ENCODE measurements at places on chromosomes 4 and X.

- no peak for DNase-seq
Observed at GRCh38 chr4:53855581-53856250, 208.7 kb downstream of the CHIC2 start.

- DNase-seq = peak; percentile 70
Observed at GRCh38 chr4:41611881-41612871, 74.2 kb downstream of the LIMCH1 start.

- DNase-seq = no peak
Observed at GRCh38 chr4:152172146-152172545, 363.7 kb downstream of the FBXW7 start.

DNA sequence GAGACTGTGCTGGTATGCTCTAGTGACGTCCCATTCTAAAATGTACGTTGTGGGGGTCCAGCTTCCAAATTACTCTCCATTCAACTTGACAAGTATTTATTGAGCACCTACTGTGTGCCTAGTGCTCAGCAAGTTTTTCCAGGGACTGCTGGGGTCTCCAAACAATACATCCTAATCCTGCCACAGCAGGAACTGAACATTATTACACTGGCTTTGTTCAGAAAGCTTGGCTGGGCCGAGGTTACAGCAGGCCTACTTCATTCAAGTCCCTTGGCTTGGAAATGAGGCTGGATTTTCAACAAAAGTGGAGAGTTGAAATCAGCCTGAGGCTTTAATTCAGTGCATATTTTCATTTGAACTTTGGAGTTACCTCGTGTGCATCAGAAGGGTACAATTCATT, 78.0 kb downstream of the GUCY2F start:
- DNase-seq = no peak

- no peak for DNase-seq
Observed at GRCh38 chrX:120402369-120402768, 40.5 kb downstream of the ATP1B4 start.

DNA sequence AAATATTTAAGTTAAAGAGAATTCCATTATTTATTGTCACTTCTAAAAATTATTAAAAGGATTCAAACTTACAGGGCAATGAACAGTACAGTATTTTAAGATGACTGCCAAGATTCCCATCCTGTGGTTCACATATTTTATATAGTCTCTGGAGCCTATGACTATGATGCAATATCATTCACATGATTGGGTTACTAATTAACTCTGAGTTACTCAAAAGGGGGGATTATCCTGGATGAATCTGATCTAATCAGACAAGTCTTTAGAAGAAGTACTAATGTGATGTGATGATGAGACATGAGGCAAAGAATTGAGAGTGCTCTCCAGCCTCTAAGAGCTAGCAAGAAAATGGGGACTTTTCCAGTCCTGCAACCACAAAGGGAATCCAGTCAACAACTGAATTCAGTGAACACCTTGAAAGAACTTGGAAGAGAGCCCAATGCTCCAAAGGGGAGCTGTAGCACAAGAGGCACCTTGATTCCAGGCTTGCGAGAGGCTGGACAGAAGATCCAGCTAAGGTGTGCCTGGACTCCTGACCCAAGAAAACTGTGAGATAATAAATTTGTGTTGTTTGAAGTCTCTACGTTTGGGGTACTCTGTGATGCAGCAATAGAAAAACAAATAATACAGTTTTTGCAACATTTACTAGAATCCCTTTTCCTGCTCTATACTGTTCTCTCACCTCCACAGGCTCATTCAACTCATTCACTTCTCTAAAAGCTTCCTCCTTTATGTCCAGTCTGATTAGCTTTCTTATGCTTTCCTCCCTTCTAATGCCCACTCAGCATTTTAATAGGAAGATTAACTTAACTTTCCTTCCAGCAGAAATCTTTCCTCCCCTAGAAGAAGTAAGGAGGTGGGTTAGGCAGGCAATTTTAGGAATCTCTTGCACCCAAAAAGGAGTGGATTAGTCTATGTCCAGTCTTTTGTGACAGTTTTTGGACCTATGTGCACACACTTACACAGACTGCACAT, 133.8 kb upstream of the LCORL start:
- no peak for DNase-seq

DNA sequence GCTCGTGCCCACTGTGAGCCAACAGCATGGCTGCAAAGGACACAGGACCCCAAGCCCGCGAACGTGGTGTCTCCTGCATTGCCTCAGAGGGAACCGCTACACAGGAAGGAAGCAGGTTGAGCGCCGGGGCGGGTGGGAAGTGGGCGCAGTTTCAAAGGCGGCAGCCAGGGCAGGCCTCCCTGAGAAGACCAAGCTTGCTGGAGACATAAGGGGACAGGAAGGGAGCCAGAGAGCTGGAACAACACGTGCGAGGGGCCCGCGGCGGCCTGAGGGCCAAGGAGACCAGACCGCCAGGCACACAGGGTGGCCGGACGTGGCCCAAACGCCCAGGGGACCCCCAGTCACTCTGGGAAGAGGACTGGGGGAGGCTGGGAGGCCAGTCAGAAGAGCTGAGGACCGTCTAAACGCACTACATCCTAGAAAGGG, 32.0 kb downstream of the CTBP1 start:
- DNase-seq = no peak

DNA sequence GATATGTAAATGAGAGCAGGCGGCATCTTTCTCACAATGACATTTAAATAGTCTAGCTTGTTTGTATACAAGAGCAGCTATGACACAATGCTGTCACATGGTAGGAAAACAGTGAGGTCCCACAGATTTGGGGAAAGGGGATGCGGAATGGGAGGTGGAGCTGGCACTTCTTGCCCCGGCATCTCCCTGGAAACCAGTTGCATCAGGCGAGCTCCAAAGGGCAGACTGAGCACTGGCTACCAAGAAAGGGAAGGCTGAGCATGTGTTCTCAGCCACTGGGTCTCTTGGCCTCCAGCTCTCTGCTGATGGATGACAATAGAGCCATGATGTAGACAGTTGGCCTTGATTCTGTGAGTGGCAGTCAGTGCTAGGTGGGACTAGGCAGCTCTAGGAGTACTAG, 109.0 kb downstream of the UCHL1 start:
- DNase-seq = no peak

GRCh38 chr4:156293657-156294297, 340.1 kb upstream of the CTSO start:
- no peak for DNase-seq

GRCh38 chr4:85081196-85081595, 114.7 kb upstream of the WDFY3 start:
- DNase-seq = no peak

GRCh38 chrX:141220342-141221008, 21.8 kb downstream of the SPANXC start:
- no peak for DNase-seq

DNA sequence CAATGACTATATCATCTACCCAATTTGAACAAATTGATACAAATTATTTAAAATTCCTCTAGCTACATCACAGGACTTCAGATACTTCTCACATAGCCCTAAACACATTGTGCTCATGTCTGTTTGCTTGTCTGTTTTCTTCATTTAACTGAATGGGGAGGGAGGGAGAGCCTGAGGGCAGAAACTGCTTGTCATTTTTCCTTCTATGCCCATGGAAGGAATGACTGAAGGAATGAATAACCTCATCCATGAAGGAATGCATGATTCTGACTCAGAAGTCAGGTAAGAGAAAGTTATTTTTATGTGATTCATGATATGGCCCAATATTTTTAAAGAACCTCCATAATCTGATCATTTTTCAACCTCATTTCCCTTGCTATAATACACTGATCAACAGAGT, 418.0 kb upstream of the PITX2 start:
- no peak for DNase-seq

GRCh38 chr4:144831971-144832370, 186.0 kb downstream of the HHIP start:
- DNase-seq = no peak

- DNase-seq = no peak
Observed at GRCh38 chr4:157096439-157096838, 20.5 kb downstream of the GLRB start.

DNA sequence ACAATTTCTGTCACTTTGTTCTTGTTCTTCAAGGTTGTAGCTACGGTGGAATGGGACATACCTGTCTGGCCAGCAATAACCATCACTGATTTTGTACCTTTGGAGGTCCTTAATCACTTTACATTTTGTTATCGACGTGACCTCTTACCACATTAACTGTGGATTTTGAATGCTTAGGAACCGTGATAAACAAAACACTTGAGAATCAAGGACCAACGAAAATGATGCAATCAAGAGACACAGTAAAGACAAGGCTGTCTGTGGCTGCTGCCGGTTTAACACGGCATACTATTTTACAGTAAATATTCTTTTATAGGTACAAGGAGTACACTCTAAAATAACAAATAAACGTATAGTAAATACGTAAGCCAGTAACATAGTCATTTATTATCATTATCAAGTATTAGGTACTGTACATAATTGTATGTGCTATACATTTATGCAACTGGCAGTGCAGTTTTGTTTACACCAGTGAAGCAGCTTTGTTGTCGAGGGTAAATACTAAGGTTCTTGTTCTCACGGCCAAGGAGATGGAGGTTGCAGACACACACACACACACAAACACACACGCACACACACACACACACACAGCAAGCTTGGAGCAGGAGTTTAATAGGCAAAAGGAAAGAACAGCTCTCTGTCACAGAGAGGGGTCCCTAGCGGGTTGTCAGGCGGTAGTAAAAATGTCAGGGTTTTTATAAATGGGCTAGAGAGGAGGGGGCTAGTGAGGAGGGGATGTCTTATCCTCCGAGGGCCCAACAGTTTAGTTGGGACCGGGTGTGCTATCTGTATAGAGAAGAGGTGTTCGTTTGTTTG, 194.7 kb upstream of the CXorf51B start:
- DNase-seq = no peak

DNA sequence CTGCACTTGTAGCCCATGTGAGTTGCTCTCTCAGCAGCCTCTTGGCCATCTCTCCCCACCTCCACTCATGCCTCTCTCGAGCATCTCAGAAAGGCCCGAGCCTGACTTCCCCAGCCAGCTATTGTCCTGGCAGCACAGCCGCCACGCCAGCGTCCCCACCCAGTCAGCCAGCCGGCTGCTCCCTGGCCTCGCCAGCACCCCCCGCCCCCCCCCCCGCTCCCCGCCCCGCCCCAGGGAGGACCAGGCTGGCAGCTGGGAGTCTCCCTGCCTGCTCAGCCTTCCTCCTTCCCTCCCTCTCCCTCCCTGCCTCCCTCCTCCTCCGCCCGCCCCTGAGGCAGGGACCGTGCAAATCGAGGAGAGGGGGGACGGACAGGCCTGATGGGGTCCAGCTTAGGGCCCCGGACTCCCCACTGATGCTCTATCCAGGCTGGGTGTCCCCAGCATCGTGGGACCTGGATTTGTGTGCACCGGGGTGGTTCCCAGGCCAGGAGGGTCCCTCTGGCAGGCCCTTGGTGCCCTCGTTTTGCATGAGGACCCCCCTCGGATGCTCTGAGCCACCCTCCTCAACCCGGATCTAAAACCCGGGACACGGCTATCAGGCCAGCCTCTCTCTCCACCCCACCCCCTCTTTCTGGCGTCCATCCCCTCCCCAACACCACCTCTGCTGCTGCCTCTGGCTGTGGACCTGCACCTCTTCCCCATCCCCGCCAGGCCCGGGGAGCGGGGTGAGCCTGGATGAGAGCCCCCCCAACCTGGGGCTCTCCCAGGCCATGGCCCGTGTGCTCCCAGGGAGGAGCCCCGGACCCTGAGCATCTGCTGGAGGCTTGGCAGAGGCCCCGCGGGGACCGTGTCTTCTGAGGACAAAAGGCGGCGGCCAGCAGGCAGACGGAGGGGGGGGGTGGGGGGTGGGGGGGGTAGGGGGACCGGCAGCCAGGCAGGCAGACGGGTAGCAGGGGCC, at the start of gene GPR173:
GPR173 (plus strand) TSS at position 621 of the 958 bp plus-strand sequence. CDS start 27,833 bp downstream, outside the sequence.
- DNase-seq = peak; percentile 84

GRCh38 chr4:110414561-110414920, 61.4 kb upstream of the ENPEP start:
- DNase-seq = no peak

DNA sequence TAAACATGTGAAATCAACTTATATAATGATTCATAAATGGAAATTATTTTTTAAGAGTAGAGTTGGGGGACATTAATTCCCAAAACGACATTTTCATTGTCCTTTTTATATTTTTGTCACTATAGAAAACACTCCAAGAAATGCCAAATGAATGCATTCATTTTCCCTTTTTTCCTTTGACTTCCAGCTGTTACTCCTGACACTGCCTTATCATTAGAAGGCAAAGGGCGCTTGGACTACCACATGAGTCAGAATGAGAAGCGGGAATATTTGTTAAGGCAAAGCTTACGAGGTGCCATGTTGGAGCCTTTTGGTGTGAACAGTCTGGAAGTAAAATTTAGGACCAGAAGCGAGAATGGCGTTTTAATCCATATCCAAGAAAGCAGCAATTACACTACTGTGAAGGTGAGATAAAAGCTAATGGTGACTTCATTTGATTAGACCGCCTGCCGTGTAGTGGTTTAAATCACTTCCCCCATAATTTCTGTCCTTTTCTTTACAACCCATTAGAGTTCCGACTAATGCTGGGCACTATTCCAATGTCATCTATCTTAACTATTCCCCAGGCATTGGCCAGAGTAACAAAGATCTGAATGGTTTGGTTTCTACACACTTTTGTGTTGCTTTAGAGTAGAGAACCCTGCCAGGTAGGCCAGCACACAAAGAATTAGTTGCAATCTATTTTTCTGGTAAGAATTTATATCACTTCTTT, 166.7 kb downstream of the FAT4 start:
- no peak for DNase-seq

DNA sequence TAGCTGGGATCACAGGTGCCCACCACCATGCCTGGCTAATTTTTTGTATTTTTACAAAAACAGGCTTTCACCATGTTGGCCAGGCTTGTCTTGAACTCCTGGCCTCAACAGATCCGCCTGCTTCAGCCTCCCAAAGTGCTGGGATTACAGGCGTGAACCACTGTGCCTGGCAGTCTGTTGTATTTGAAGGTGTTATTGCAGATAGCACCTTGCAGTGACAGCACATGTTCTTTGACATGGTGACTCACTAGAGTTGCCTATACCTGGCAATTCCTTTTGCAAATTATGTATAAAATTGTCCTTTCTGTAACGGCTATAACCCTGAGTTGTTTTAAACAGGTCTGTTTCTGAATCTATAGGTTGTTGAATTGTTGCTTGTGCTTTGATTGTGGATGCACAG, 7.9 kb downstream of the OGT start:
- DNase-seq = no peak

GRCh38 chr4:139460565-139460964, 6.6 kb downstream of the RAB33B start:
- DNase-seq = no peak

- DNase-seq = no peak
Observed at GRCh38 chr4:145565328-145565727, 53.9 kb upstream of the MMAA start.

GRCh38 chrX:65999563-66000148, 40.2 kb downstream of the VSIG4 start:
- DNase-seq = no peak
